SJSA1 (cell line): ENCODE measurements at places on chromosomes 11 and 22. TPM values are rescaled to one million over a fixed set of nuclear protein-coding genes. Genes with fewer than 3 reads are reported as not detected.

DNA sequence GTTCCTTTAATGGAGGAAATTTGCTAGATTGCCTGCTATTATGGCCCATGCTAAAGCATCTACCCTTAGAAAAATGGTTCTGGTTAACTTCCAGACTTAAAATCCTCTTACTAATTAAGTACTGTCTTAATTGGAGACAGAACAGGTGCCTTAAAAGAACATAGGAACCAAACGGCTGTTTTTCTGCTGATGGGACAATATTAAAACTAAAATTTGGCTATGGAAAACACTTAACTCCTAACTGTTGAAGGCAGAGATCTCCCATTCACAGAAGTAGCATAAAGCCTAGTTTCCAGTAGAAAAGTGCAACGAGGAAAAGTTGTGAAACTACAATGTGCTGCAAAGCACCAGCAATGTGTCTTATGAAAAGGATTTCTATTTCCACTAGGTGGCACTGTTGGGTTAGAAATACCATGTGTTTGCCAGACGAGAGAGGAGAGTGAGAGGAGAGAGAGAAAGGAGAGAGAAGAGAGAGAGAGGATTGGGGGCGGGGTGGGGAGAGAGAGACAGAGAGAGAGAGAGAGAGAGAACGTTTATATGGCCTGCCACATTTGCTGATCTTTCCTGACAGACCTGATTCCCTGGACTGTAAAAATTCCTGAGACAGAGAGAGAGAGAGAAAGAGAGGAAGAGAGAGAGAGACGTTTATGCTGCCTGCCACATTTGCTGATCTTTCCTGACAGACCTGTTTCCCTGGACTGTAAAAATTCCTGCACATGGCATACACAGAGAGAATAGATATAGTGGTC lies 51.5 kb downstream of the FAM181B start:
- no peak for DNase-seq

- DNase-seq, result peak; percentile 42
Observed at GRCh38 chr11:77046060-77046501, 11.9 kb downstream of the B3GNT6 start.

GRCh38 chr22:22009661-22010060 lies 27.1 kb upstream of the TOP3B start:
- no peak for DNase-seq

- no peak for DNase-seq
Observed at GRCh38 chr11:75056814-75057213, 39.9 kb downstream of the OR2AT4 start.

- DNase-seq, result no peak
Observed at GRCh38 chr11:128895526-128895925, 4.4 kb downstream of the KCNJ5 start.

- DNase-seq, result no peak
Observed at GRCh38 chr11:76365038-76365679, 15.8 kb downstream of the THAP12 start.

DNA sequence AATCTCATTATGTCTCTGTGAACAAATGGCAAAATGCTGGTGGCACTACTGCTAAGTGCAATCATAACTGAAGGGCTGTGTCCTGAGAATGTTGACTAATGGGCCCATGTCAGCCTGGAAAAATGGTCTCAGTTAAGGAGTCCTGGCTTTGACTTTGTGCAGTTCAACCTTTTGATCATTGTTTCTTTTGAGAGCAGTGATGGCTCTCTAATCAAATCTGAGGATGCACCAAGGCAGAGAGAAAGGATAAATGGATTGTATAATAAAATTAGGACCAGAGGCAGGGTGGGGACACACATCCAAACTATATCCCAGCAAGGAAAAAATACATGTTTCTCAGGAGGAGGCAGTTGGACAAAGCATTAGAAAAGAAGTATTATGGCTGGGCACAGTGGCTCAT lies 59.6 kb upstream of the SYN3 start:
- no peak for DNase-seq

Gene MS4A15
- not detected in 2 replicates for total RNA-seq

Gene CENPM
- total RNA-seq, result 26.2 and 51.9 TPM in 2 replicates

Gene ADAMTS15
- total RNA-seq, result 1.2 and 1.3 TPM in 2 replicates

Gene SC5D
- total RNA-seq, result 17.7 and 22.0 TPM in 2 replicates

Gene SYT13
- total RNA-seq, result not detected in 2 replicates

Gene THY1
- 7.4 and 51.6 TPM in 2 replicates for total RNA-seq

Gene SHANK2
- total RNA-seq, result 3.3 and 10.7 TPM in 2 replicates
